ENCODE measurements at places on chromosomes 1 and 21. TPM values are rescaled to one million over a fixed set of nuclear protein-coding genes. Genes with fewer than 3 reads are reported as not detected.

MYOG gene
- not detected for total RNA-seq

DNA sequence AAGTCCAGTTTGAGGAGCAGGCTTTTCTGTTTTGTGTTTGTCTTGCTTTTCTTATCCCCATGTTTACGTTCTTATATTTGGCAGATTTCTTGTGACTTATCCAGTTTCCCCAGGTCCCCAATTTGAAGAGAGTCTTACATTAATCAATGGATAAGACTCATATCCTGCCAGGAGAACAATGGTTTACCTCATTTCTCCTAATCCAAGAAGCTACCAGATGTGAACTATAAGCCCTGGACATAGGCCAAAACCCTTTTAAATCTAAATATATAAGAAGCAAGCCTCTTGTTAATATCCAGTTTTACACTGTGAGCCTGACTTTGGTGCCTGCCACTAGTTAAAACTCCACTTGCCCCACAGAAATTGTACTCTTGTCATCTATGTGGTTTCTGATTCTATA is 15.1 kb upstream of the COP1 start:
- no peak for DNase-seq

GRCh38 chr1:234484218-234484617 is 5.2 kb upstream of the TARBP1 start:
- DNase-seq = no peak

DNA sequence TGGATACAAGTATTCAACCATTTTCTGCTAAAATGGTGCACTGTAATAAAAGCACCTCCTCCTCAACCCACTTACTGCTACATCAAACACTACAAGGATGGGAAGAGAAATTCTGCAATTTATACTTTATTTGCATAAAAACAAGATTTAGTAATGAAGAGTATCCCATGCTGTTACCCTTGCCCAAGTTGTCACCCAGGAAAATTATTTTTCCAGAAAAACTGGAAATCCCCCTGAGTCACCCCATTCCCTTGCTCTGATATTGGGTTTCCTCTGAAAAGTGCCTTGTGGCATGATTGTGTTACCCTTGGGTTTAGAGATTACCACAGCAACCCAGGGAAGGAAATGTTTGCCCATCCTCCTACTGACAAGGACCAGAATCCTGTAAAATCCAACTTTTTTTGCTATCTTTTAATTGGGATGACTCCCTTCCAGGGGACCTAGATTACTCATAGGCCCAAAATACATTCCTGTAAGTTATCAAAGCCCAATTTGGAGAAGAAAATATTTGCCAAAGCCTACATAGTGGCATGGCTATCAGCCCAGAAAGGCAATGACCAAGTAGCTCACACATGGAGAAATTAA is 16.5 kb upstream of the ZC3H11B start:
- DNase-seq = no peak

GRCh38 chr1:173202424-173203145 is 4.5 kb downstream of the TNFSF4 start:
- no peak for DNase-seq

DAB1 gene
- 5.9 TPM for total RNA-seq

- no peak for DNase-seq
Measured at GRCh38 chr21:25999921-26000582, 170.5 kb downstream of the APP start.

DNA sequence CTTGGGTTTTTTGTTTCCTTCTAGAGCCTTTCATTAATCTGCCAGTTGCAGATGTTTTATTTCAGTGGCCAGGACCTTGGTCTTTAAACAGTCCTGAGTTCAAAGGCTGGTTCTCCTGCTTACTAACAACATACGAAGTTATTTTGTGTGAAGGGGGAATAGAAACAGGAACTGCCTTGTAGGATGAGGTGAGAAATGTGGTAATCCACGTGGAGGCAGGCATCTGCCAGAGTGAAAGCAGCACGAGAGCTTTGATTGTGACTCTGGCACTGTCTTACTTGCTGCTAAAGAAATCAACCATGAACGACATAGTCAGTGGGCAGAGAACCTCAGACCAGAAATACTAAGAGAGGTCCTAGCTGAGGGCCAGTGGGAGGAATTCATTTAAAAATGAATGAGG is 30.4 kb downstream of the TMEM63A start:
- DNase-seq = no peak

ASPM gene
- total RNA-seq = 0.12 TPM

VN1R5 gene
- total RNA-seq = not detected

GRCh38 chr1:41377397-41377796 is 16.2 kb downstream of the FOXO6 start:
- DNase-seq = no peak

GRCh38 chr1:21874328-21874727 is 62.3 kb downstream of the LDLRAD2 start:
- DNase-seq = no peak

- DNase-seq = no peak
Measured at GRCh38 chr21:23384679-23385078, 2222.6 kb downstream of the MRPL39 start.

GRCh38 chr1:14964711-14965055 is 188.9 kb upstream of the TMEM51 start:
- DNase-seq = no peak

- DNase-seq = no peak
Measured at GRCh38 chr1:99601709-99602403, 44.1 kb upstream of the PALMD start.

DNA sequence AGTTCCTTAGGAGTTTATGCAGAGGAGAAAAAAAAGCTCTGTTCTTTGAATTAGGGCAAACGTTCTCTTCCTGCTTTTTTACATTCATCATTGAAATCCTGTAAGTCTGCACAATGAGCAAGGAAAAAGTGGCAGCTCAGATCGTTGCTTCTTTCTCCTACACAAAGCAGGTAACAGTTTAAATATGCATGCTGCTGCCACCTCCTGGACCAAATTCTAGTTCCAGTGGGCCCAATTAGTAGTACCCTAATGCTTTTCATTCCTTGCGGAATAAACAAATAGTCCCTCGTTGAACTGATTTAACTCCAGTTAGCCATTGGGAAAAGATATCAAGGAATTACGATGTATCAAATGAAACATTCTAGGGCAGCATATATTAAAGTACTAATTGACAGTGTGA is 20.1 kb downstream of the YTHDF2 start:
- DNase-seq = no peak

DNA sequence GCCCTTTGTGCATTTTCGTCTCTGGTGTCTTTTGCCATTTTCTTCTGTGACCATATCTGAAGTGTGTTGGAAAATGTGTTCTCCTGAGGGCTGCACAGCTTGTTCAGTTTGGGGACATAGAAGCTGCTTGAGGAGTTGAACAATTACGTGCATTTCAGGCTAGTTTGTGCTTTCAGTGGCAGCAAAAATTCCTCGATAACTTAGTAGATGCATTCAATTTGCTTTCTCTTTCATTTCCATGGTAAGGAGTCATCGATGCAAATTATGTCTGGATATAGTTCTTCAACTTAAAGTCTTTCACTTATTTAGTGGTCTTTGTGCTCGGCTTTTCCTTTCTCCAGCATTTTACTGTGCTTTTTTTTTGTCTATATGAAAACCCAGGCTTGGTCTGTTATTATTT is 441.5 kb downstream of the PLA2G4A start:
- DNase-seq = no peak

MYCL gene
- not detected for total RNA-seq

- no peak for DNase-seq
Measured at GRCh38 chr1:218330043-218330623, 15.0 kb upstream of the TGFB2 start.

NPR1 gene
- 74.0 TPM for total RNA-seq

ATAD3C gene
- total RNA-seq = 0.77 TPM

GRCh38 chr1:30759718-30760281 is 2.2 kb upstream of the LAPTM5 start:
- DNase-seq = no peak

GRCh38 chr1:183456826-183457225 is 15.5 kb upstream of the SMG7 start:
- DNase-seq = no peak

F3 gene
- total RNA-seq = 5.9 TPM

GRCh38 chr1:175225805-175226129 is 33.2 kb upstream of the KIAA0040 start:
- no peak for DNase-seq

THEM5 gene
- not detected for total RNA-seq

AMIGO1 gene
- 4.7 TPM for total RNA-seq

NAV1 gene
- 82.6 TPM for total RNA-seq

DNA sequence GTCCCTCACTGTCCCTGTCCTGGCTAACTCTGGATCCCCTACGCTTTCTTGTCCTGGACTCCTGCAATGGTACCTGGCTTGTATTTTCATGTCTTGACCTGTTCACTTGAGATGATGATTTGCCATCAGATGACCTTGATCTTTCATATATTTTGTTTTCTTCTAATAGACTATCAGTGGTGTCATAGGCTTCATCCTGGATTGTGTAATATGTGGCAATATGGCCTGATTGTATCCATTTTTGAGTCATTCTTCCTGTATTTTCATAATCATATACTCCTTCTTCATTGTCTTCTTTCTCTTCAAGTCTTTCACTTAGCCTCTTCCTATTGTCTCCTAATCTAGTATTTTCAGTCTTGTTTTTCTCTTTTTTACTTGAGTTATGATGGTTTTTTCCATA is 11.1 kb downstream of the FLG start:
- no peak for DNase-seq

GRCh38 chr1:85452948-85453347 is 12.0 kb downstream of the DDAH1 start:
- no peak for DNase-seq

DNA sequence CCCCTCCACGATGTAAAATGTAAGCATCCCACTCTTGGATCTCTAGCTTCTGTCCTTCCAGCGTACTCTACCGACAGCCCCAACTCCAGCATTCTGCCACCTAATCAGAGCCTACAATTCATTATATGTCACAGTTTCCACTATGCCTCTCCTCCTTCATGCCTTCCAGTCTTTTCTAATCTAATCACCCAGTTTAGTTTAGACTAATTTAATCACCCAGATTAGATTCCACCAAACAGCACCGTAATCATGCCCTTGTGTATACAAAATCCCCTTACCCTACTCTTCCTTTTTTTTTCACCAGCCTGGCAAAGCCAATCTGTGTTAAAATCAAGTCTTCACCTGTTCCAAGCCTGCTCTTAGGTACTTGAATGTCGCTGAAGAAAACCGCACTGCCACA is 49.8 kb upstream of the KANK4 start:
- no peak for DNase-seq

DNA sequence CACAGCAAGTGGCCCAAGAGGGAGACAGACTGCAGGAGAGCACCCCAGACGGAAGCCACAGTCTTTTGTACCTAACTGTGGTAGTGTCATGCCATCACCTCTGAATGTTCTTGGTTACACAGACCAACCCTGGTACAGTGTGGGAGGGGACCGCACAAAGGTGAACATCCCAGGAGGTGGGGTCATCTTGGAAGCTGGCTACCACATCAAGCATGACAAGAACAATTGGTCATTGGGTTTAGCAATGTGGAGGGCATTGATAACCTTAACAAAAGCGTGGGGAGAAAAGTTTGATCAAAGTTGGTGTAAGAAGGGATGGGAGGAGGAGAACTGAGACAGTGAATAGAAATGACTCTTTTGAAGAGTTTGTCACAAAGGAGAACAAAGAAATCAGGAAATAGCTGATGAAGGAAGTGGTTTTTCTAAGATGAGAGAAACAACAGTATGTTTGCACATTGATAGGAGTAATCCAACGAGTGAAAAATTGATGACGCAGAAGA is 87.1 kb upstream of the CACNA1E start:
- DNase-seq = no peak

DNA sequence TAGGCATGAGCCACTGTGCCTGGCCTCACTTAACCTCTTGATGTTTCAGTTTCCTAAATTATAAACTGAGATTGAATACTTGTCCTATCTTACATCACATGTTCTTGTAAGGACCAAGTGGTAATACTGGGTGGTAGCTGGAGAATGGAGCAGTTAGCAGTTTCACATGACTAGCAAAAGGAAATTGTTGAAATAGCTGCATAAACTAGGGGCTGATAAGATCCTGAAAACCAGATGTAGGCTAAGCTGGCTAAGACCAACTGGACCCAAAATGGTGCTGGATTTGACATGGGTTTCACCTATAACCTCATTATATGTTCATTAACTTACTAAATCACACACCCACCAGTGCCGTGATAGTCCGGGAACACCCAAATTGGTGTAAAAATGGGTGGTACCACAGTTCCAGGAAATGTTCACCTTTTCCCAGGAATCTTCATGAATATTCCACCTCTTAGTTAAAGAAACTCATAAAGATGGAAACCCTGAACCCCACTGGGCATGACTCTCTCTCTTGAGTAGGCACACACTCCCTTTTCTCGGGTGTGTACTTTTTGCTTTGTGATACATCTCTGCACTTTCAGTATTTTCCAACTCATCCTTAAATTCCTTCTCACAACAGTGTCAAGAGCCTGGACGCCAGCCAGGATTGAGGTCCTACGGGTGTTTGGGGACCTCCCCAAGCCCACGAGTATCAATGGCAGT is at the start of gene PAPPA2:
Gene PAPPA2, plus strand, starts transcription at position 502 of the 705 bp plus-strand sequence. CDS start 93,148 bp downstream, outside the sequence.
- DNase-seq = no peak

GRCh38 chr21:41481191-41481590 is 26.8 kb downstream of the TMPRSS2 start:
- no peak for DNase-seq

FMO3 gene
- 1.7 TPM for total RNA-seq

GFI1 gene
- not detected for total RNA-seq

GRCh38 chr1:182718311-182718710 is 33.9 kb upstream of the RGS8 start:
- no peak for DNase-seq

DNA sequence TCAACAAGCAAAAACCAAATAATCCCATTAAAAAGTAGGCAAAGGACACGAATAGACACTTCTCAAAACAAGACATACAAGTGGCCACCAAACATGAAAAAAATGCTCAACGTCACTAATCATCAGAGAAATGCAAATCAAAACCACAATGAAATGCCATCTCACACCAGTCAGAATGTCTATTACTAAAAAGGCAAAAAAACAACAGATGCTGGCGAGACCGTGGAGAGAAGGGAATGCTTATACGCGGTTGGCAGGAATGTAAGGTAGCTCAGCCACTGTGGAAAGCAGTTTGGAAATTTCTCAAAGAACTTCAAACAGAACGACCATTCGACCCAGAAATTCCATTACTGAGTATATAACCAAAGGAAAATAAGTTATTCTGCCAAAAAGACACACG is 145.1 kb upstream of the EDN2 start:
- no peak for DNase-seq

TTC24 gene
- not detected for total RNA-seq

DNA sequence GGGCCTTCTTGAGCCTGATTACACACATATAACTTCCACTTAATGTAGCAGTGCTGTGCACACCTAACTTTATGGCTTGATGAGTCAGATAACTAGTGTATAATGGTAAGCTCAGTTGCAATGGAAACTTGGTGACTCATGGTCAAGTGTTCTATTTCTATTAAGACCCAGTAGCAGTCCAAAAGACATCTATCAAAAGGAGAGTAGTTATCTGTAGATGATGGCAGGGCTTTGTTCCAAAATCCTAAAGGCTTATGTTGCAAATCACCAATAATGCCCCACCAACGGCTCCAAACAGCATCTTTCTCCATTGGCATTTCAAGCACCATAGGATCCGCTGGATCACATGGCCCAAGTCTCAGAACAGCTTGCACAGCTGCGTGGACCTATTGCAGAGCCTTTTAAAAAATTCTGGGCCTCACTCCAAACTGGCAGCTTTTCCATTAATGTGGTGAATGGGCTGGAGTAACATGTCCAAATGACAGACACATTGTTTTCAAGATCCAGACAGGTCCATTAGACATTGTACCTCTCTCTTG is 566.8 kb upstream of the USP24 start:
- peak; percentile 37 for DNase-seq

- DNase-seq = peak; percentile 88
Measured at GRCh38 chr1:67735806-67736627, 51.0 kb downstream of the GADD45A start.

Measured in uterus (tissue), 4 donors.